Cardiac atrium fibroblast (primary cell): ENCODE measurements at places on chromosomes 5 and 9. TPM values are rescaled to one million over a fixed set of nuclear protein-coding genes. Genes with fewer than 3 reads are reported as not detected.

Gene IFNA6
- total RNA-seq = not detected in 2 replicates

Gene MORN5
- not detected in 2 replicates for total RNA-seq

Gene SLC46A2
- not detected in 2 replicates for total RNA-seq

Gene SPATA31D4
- not detected in 2 replicates for total RNA-seq

Gene LCN15
- not detected in 2 replicates for total RNA-seq

Gene HMGCS1
- 21.8 and 32.4 TPM in 2 replicates for total RNA-seq

Gene SLC44A1
- total RNA-seq = 88.6 and 98.2 TPM in 2 replicates

Gene URM1
- 39.2 and 39.4 TPM in 2 replicates for total RNA-seq

Gene ECM2
- total RNA-seq = 5.8 and 6.0 TPM in 2 replicates

Gene ADAMTSL2
- total RNA-seq = 52.5 and 53.6 TPM in 2 replicates

Gene ZNF883
- total RNA-seq = 1.8 and 2.0 TPM in 2 replicates

Gene STPG3
- not detected in 2 replicates for total RNA-seq
